Left cardiac atrium (tissue), 4 donors: ENCODE measurements at places on chromosomes 16 and 17.

- DNase-seq = peak; percentile 70
Measured at GRCh38 chr16:79599837-79600637, 500 bp downstream of the MAF start.

- DNase-seq = no peak
Measured at GRCh38 chr17:48915459-48916282, 7.5 kb downstream of the UBE2Z start.

- DNase-seq = no peak
Measured at GRCh38 chr16:57814896-57815295, 12.6 kb upstream of the KIFC3 start.

GRCh38 chr17:28828294-28829040 lies 14.1 kb downstream of the FAM222B start:
- DNase-seq = no peak

GRCh38 chr16:57743458-57743857 lies 7.9 kb downstream of the KATNB1 start:
- DNase-seq = no peak

DNA sequence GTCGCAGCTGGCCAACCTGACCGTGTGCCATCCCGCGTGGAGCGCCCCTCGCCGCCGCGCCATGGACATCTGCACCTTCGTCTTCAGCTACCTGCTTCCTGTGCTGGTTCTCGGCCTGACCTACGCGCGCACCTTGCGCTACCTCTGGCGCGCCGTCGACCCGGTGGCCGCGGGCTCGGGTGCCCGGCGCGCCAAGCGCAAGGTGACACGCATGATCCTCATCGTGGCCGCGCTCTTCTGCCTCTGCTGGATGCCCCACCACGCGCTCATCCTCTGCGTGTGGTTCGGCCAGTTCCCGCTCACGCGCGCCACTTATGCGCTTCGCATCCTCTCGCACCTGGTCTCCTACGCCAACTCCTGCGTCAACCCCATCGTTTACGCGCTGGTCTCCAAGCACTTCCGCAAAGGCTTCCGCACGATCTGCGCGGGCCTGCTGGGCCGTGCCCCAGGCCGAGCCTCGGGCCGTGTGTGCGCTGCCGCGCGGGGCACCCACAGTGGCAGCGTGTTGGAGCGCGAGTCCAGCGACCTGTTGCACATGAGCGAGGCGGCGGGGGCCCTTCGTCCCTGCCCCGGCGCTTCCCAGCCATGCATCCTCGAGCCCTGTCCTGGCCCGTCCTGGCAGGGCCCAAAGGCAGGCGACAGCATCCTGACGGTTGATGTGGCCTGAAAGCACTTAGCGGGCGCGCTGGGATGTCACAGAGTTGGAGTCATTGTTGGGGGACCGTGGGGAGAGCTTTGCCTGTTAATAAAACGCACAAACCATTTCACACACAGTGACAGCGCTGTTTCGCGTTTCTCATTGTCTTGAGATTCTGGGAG lies 2.0 kb upstream of the ZACN start:
- DNase-seq = no peak

- peak; percentile 93 for DNase-seq
Measured at GRCh38 chr17:7844292-7845154, 10.3 kb upstream of the TMEM88 start.

GRCh38 chr17:74096456-74096855 lies 107.0 kb upstream of the RPL38 start:
- no peak for DNase-seq

GRCh38 chr17:40824015-40824832 lies 1.8 kb upstream of the KRT10 start:
- no peak for DNase-seq

- no peak for DNase-seq
Measured at GRCh38 chr17:78872486-78872885, 30.5 kb downstream of the CEP295NL start.

DNA sequence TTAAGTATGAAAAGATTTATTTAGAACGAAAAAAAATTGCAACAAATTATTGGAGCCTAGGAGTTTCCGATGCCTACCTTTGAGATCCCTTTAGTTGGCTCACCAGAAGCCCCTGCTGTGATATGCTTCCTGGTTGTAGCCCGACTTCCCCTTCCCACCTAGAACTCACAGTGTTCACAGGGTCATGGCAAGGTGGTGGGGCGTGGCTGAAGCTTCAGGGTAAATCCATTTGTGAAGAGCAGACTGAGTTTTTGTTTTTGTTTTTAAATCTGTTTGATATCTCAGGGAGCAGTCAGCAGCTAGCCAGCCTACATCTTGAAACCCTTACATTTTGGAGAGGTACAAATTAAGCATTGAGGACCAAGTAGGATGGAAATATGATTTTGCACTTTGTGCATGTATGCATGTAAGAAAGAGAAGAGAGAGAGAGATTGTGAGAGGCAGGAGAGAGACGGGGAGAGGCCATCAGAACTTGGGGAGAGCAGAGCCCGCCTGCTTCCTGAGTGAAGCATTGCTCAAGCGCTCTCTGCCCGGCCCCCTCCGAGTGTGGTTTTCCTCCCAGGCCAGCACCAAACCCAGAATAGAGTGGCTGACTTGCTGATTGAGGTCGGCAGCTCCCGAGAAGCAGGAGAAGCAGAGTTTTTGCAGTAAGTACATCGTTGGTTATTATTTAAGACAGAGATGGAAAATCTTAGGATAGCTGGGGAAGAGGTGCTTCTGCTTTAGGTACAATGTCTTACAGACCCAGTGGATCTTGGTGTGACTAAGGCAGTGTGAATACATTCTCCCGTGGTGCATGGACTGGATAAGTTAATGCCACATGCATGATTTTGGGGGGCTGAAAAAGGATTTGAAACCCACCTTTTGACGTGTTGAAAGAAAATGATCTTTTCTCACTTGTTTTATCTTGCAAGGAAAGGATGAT lies 64.2 kb downstream of the SPECC1 start:
- peak; percentile 58 for DNase-seq

- DNase-seq = no peak
Measured at GRCh38 chr17:79910985-79911361, 71.7 kb upstream of the CBX4 start.

- DNase-seq = no peak
Measured at GRCh38 chr17:44666006-44666405, 9.7 kb downstream of the MEIOC start.

GRCh38 chr16:49012961-49013726 lies 268.5 kb downstream of the CBLN1 start:
- DNase-seq = peak; percentile 33

DNA sequence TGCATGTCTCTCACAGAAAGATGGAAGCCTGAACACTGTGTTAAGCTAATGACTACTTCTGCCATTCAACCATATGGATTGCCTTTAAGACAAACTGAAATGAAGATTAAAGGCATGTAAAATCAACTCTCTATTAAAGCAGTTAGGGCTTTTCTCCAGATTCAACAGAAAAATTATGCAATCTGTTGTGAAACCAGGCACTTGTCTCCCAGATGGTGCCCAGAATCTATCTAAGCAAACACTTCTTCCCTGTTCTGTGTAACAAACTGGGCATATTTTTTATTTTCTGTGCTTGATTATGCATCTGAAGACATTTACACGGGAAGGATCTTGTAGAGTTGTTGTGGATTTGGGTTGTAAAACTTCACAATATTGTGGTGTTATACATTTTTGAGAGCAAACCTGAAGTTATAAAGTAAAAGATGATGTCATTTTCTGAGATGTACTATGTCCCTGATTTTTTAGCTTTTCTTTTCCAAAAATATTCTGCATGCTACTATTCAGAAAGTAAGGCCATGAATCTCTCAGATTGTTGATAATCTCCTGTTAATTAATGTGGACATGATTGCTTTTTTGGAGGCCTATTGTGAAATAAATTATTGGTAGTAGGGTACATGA lies 1550.3 kb downstream of the CDH8 start:
- no peak for DNase-seq

DNA sequence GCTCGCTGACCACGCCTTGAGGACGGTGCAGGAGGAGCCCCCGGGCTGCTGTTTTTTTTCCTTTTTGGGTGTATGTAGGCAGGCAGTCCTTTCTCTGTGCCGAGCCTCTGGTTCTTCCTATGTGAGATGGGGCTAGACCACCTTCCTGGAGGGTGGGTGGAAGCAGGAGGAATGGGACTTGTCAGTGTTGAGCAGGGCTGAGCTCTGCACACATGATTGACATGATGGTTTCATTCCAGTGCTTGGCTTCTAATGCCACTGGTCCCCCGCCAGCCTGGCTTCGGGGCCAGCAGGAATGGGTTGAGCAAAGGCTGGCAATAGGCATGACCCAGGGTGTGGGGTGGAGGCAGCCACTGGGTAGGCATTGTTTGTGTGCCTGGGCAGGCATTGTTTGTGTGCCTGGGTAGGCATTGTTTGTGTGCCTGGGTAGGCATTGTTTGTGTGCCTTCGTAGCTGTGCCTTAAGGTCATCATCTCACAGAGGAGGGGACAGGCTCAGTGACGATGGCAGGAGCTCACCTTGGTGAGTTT lies 14.2 kb upstream of the ADCY7 start:
- no peak for DNase-seq

GRCh38 chr16:69348222-69348621 lies 3.4 kb downstream of the TMED6 start:
- no peak for DNase-seq

DNA sequence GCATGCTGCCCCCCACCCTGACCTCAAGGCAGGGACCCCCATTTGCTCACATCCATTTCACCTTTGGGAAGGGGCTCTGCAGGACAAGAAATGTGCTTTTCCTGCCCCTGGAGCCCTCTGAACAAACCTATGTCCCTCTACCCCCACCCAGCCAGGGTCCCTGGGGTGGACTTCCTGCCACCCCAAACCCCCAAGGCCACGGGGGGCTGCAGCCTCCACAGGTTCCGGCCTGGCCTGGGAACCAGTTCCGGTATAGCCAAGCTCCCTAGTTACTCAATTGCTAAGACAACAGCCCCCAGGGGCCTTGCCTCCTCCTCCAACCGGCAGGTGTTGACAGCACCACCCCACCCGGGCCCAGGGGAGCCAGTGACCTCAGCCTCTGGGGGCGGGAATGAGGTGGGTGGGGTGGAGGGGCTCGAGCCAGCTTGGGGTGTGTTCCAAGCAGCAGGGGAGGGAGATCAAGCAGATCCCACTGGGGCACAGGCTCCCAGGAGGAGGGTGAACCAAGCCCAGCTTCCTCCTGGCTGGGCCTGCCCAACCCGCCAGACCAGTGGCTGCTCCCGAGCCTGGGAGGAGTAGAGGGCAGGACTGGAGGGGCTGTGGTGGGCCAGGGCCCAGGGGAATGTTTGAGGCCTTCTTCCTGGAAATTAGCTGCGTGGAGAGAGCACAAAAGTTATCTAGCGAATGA lies 6.6 kb downstream of the PNMT start:
- peak; percentile 69 for DNase-seq

DNA sequence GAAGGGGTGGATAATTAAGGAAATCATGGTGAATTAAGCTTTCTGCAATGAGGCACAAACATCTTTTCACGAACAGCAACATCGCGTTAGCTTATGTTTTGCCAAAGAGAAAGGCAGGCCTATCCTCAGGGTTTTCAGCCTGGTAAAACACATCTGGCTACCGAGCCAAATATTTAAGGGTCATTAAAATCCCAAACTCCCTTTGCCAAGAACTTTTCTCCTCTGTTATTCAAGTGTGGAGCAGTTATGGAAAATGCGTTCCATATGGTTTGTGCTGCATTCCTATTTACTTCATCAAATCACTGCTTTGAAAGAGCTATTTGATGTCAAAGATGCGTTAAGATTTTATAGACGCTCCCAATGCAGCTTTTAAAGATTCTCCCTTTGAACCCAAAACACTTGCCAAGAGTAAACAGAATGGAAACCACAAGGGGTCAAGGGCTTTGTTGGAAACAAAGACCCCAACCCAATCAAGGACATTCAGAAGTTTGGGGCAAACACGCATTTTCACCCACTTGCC lies 308.3 kb upstream of the CDH5 start:
- DNase-seq = no peak

DNA sequence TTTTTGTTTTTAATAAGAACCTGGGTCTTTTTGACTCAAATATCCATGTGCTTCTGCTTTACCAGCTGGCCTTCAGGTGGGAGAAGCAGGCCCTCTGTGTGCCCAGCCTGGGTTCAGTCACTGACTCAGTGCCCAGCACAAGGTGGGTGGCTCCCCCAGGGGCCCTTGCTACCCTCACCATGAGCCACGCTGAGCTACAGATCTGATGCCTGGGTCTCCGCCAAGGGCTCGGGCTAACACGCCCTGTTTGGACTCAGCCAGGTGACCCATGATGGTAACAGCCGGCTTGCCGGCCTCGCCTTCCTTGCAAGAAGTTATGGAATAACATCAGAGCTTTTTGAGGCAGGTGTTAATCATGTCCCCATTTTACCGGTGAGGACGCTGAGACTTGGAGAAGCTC lies 109.5 kb upstream of the NLRP1 start:
- no peak for DNase-seq

- peak; percentile 81 for DNase-seq
Measured at GRCh38 chr17:42679492-42680330, 1.9 kb downstream of the CCR10 start.

DNA sequence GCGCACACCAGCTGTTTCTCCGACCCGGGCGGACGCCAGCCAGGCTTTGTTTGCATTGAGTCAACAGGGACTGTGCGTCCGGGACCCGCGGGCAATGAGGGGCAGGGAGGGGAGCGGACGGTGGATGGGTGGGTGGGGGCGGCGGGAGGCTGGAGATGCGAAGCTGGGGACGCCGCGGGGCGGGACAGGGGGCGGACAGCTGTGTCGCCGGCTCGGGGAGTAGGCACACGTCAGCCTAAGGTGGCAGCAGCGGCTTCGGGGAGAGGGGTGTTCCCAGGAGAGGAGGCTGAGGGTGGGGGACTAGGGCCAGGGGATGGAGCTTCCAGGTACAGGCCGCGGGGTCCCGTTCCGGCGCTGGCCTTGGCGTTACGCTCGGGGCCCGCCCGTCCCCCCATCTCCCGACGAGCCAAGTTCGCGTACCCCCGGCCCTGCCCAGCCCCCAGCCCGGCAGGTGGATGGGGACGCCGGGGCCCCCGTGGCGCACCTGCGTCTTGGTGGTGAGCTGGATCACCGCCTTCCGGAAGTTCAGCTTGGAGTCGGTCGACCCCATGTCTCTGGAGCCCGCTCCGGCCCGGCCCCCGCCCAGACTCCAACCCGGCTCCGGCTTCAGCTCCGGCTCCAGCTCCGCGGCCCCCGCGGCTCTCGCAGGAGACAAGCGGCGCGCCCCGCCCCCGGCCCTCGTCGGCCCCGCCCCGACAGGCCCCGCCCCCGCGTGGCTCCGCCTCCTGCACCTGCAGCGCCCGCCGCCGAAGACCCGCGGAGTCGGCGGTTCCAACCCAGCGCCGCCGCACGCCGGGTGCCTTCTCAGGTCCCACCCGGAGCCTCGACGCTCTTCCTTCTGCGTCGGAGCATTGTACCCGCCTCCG lies at the start of gene HID1:
Gene HID1, minus strand, starts transcription at position 653 of the 866 bp plus-strand sequence. Its CDS starts 103 bp downstream, at position 550.
- DNase-seq = peak; percentile 74

GRCh38 chr16:92431-93339 lies 14.7 kb downstream of the MPG start:
- no peak for DNase-seq
